T follicular helper cell (primary cell): ENCODE measurements at places on chromosomes 4 and X.

GRCh38 chrX:39654183-39654925 lies 443.4 kb downstream of the BCOR start:
- no peak for DNase-seq

- DNase-seq: no peak
Measured at GRCh38 chrX:45758319-45758718, 557.6 kb upstream of the DIPK2B start.

DNA sequence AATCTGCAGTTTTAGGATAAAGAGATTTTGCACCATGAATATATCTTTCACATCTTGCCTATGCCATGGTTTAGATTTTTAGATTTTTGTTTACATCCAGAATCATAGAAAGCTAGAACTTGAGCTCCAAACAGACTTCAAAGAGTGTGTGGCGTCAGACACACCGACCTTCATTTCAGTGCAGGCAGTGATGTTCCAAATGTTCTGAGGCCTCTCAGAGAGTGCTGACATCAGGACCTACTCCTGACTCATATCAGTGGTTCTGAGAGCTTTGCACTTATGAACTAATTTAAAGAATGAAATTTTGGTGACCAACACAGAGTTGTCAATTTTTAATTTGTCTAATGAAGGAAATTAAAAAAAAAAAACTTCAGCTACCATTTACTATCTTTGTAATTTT lies 18.3 kb downstream of the CXCR3 start:
- no peak for DNase-seq

DNA sequence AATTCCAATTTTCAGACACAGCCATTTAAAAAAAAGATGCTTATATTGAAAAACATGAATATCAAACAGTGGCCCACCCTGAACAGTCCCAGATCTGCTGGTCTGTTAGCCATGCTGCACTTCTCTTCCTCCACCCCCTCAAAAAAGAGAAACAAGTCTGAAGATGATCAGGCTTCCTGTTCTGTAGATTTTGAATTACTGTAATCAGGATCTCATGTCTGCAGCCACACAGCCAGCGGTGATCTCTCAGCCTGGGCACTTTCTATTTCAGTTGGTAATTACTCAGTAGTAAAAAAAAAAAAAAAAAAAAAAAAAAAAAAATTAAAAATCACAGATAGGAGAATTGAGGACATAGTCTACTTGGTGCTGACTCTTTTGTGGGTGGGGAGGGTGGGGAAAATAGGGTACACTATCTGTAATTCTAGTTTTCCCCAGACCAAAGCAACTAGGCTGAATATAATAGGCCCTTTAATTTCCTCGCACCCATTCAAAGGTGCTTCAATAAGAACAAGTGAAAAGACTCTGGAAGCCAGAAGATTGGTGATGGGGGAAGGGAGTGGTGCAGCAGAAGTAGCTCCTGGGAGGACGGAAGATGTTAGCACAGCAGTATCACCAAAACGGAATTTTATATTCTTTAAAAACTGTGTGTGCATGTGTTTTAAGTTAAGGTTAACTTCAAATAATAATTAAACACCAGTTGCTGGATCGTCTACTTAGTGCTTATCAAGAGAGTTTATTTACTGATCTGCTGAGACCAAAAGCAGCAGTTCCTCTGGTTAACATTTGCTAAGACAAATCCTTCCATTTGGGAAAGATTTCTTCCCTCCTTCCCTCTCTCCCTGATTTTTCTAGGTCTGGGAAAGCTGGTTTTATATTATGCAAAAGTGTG lies 47.0 kb downstream of the SPRY1 start:
- no peak for DNase-seq

DNA sequence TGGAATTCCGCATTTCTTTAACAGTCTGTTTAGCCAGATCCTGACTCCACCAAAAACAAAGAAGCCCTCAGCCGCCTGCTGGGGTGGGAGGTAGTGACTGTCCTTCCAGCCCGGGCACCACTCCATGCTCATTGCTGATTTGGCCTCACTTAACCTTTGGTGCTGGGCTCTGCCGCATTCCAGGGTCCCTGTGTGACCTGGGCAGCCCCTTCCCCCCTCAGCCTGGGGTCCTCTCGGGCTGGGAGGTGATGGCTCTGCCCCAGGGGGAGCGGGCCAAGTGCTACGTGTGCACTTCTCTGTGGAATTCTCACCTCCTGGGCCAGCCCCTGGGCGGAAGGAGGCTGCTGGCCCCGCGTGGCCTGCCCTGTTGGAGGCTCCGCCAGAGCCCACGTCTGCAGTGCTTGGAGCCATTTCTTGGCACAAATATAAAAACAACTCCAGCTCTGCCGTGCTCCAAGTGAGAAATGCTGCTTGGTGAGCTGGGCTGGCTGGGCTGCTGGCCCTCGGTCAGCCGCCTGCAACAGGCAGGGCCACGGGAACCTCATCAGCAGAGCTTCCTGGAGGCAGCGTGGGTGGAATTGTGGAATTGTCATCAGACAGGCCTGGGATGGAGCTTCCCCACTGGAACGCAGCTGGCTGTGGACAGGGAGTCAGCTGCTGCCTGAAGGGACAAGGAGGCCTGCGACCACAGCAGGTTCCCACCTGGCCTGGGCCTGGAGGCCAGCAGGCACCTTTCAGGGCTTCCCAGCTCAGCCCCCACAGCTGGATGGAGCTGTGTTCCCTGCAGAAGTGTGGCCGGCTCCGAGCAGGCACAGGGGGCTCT lies 66.0 kb downstream of the TRMT44 start:
- DNase-seq: no peak

DNA sequence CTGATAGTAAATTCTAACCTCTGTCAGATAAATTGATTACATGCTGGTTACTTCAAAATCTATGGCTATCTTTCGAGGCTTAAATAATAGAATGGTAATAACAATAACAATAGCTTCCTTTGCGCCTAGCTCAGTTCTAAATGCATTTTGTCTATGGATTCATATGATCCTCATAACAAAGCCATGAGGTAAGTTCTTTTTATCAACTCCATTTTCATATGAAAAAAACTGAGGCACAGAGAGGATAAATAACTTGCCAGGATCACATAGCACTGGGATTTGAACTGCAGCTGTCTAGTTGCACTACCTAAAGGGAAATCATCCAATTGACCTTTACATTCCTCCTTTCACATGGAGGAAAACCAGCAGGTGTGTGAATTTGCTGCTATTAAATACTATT lies 108.6 kb upstream of the ARX start:
- no peak for DNase-seq

DNA sequence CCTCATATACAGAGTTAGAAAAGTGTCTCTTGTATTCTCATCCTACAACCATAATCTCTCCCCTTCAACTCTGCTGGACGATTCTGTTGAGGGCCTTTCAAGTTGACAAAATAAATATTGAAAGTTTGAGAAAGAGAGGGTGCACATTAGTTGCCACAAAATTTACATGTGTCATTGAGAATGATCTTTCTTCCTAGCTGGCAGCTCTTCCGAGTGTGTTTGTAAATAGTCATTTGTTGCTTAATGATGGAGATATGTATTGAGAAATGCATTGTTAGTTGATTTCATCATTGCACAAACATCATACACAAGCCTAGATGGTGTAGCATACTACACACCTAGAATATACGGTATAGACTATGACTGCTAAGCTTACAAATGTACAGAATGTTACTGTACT lies 632.8 kb upstream of the AMOT start:
- DNase-seq: no peak

GRCh38 chr4:45353161-45353560 lies 626.8 kb upstream of the GNPDA2 start:
- no peak for DNase-seq

- DNase-seq: no peak
Measured at GRCh38 chr4:178142724-178143123, 700.5 kb upstream of the AGA start.

DNA sequence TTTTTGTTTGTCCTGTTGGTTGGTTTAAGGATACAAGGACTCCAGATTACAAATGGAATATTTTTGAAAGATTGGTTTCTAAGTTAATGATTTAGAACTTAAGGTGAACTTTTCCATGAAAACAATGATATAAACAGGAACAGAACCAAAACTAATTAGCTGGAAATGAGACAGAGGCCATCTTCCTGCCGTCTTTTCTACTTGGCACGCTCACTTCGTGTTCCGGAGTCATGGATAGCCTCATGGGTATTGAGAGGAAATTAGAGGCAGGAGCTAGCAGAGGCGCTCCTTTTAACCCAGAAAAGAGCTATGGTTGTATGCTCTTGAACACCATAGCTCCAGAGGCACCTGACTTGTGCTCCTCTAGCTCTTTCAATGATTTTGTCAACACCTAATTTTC lies 2.4 kb downstream of the FAM241A start:
- DNase-seq: no peak

- no peak for DNase-seq
Measured at GRCh38 chr4:11497212-11497806, 68.6 kb upstream of the HS3ST1 start.

DNA sequence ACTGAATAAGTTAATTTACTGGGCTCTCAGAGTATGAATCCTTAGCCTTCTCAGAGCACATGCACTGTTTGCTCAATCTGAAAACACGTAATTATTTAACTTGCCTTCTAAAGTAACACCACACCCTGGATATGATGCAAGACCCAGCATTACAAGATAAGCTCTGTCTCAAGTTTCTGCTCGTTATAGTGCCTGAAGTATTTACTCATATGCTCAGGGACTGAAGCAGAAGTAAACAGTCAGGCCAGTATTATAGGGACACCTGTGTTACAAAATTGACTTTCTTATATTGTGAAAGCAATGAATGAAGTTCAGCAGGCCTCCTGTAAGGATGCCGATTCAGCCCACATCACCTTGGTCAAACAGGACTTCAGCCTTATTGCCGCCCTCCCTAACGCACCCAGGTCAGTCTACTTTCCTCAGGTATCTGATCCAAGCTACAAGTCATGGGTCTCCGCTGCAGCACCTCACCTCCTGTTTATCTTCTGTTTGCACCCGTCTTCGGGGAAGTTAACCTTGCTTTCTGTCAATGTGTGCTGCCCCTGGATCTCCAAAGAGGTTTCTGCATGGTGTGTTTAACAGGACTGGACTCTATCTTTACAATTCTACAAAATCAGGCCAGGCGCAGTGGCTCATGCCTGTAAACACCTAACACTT lies 42.8 kb upstream of the KLF3 start:
- no peak for DNase-seq

- DNase-seq: no peak
Measured at GRCh38 chr4:133856731-133857355, 344.7 kb downstream of the PABPC4L start.

DNA sequence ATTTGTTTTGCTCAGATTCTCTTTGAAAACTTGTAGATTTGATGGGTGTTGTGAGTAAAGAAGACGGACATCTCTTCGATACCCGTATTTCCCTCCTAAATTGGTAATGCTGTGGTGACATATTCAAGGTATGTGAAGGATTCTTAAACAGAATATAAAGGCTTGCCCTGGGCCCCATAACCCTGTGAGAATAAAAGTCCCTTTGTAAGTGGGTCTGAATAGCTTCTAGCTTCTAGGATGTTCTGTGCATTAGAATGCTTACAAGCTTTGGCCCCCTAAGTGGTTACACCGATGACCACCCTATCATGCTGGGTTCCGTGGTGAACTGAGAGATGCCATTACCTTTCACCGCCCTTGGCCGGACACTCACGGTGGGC lies 574 bp upstream of the MOB1B start:
- DNase-seq: no peak

DNA sequence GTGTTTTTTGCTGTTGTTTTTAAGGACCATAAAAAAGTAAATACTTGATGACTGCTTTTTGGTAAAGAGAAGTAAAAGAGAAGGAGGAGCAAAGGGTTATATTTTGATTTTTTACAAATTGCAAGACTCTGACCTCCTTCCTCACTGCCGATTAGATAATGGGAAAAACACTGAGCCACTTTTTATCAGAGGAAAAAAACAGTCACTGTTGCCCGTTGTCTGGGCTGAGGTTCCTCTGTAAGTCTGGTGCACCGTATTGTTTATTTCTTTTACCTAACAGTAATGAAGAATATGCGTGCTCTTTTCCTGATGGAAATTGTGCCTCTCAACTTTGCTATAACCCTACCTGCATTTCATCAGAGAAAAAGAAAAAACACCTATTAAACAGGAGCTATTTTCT lies 178.7 kb upstream of the EMCN start:
- no peak for DNase-seq

- DNase-seq: no peak
Measured at GRCh38 chrX:40031911-40032310, 65.8 kb downstream of the BCOR start.

DNA sequence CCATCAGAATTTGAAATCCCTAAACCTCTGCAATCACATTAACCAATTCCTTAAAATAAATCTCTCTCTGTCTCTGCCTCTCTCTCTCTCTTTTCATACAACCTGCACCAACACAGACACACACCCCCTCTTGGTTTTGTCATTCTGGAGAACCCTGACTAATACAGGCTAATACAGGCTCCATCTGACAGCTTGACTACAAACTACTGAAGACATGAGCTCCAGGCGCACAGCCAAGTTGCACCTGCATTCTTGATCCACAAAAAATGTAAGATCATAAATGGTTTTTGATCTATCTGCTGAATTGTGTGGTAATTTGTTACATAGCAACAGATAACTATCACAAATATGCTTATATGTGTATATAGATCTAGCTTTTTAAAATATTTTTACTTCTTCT lies 2414.2 kb downstream of the PCDH7 start:
- DNase-seq: no peak

DNA sequence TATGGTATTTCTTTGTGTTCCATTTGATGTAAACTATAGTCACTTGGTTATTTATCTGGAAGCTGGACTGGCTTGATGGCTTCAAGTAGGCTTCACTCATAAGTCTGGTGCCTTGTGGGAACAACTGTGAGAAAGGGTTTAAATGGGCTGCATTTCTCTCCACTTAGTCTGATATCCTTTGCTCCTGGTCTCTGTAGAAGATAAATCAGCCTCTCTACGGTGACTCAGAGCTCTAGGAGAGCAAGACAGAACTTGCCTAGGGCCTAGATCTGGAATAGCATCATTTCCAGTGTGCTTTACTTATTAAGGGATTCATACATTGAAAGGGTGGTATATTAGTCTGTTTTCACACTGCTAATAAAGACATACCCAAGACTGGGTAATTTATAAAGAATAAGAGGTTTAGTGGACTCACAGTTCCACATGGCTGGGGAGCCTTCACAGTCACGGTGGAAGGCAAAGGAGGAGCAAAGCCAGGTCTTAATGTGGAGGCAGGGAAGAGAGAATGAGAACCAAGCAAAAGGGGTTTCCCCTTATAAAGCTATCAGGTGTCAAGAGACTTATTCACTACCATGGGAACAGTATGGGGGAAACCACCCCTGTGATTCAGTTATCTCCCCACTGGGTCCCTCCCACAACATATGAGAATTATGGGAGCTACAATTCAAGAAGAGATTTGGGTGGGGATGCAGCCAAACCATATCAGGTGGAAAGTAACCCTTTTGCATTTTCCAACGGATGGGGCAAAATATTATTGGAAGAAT lies 1746.4 kb upstream of the PCDH7 start:
- DNase-seq: no peak

- no peak for DNase-seq
Measured at GRCh38 chr4:105858466-105859040, 36.7 kb upstream of the NPNT start.

DNA sequence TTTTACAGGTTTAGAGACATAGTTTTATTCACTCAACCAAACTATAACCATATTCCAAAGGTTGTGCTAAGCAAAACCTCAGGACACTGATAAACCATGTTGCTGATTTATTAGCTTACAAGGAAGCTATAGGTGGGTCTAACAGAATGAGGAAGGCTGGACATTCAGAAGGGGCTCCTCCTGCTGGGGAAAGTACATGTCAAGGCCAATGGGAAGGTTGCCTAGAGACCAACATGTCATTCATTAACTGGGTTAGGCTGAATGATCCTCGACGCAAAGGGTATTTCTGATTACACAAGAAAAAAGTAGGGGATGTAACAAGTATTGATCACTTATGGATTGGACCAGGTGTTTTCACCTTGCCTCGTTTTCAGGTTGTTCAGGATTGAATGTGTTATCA lies 30.3 kb downstream of the SLC10A6 start:
- DNase-seq: no peak
